ENCODE measurements at places on chromosomes 2 and 18. TPM values are rescaled to one million over a fixed set of nuclear protein-coding genes. Genes with fewer than 3 reads are reported as not detected.

DNA sequence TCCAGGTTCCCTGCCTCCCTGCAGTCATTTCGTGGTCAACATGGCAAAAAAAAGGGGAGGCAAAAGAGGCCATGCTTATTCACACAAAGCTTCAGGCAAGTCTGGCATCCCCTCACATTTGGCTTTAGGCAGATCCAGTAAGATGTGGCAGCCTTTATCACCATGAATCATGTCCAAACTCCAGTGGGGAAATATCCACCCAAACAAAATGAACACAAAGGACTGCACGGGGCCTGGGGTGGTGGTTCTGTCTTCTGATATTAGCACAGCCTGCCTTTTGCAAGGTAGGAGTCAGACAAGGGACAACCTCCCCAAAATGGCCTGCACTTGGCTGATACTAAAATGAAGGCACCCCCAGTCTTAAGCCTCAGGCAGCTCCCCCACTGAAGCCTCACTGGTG is 129.9 kb downstream of the ZBTB7C start:
- no peak for DNase-seq

- no peak for DNase-seq
Measured at GRCh38 chr18:9758624-9759075, 50.5 kb downstream of the RAB31 start.

- no peak for DNase-seq
Measured at GRCh38 chr2:27729198-27729597, 42.3 kb upstream of the MRPL33 start.

- no peak for DNase-seq
Measured at GRCh38 chr2:191539068-191539467, 138.9 kb upstream of the NABP1 start.

- DNase-seq: no peak
Measured at GRCh38 chr2:173104156-173104555, 28.5 kb downstream of the MAP3K20 start.

GRCh38 chr2:205170399-205170798 is 511.9 kb upstream of the NRP2 start:
- no peak for DNase-seq

- no peak for DNase-seq
Measured at GRCh38 chr2:8121826-8122513, 559.9 kb upstream of the ID2 start.

- no peak for DNase-seq
Measured at GRCh38 chr2:154422251-154422650, 276.2 kb upstream of the KCNJ3 start.

GRCh38 chr2:86441392-86441881 is 266 bp downstream of the KDM3A start:
- DNase-seq: no peak

DNA sequence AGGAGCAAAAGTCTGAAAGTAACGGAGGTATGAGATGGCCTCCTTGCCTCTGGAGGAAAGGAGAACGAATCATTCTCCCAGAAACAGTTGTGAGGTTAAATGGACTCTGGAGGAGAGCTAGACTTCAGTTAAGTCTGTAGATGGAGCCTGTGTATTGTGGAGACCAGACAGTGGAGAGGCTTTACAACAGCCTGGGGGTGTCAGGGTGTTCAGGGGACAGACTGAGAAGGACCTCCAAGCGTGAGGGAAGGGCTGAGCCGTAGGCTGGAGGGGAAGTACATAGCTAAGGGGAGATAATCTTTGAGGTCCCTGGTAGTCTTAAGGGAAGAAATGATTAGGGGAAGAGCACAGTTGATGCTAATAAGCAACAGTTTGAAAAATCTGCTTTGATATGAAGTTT is 76.6 kb downstream of the GALNT1 start:
- no peak for DNase-seq

GRCh38 chr2:147600223-147600622 is 244.6 kb upstream of the ACVR2A start:
- no peak for DNase-seq

DNA sequence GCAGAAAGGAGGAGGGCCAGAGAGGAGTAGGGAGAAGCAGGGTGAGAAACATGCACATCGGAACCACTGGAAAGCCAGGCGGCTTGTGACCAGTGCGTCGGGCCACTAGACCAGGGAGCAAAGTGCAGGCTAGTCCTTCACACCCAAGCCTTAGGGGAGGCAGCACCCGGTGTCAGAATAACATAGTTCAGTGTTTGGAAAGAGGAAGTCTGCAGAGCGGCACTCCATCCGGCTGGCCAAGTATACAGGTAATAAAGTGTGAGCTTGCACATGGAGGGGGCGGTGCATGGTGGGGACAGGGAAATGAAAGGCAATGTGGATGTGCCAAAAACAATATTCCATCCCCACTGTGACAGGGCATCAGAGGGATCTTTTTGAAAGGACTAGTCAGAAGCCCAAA is 69.7 kb downstream of the ZNF521 start:
- no peak for DNase-seq

DNA sequence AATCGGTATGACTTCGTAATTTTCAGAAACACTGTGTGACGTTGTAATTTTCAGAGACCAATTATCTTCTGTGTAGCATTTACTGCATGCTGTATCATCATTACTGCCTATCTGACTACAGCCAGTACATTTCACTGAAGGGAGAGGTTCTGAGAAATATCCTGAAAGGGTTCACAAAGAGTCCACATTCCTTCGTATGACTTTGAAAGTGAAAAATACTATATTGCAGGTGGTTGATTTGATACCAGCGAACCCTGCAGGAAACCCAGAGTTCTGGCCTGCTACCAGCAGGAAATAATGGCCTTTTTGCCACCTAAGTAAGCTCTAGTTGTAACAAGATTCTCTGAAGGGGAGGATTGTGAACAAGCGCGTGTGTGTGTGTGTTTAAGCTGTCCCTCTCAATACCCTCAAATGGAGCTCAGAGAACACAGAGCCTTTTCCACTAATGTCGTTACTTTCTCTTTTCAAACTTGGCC is 155.5 kb downstream of the ARHGAP28 start:
- DNase-seq: no peak

- no peak for DNase-seq
Measured at GRCh38 chr2:152620985-152621384, 96.3 kb downstream of the PRPF40A start.

DNA sequence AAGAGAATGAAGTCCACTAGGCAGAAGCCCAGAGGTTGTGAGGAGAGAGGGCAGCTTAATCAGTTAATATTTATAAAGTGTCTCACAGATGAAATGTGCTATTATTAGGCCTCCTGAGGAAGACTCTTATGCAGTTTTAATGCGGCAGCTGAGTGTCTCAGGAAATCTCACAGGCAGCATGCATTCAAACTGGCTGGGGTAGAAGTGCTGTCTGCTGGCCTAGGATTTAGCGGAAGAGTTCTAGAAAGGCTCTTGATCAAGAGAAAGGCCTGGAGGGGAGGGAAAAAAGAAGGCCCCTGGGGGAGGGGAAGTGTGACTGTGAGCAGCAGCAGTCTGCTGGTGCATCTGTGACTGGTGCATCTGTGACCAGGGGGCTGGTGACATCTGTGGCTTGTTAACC is 133.0 kb downstream of the FSHR start:
- no peak for DNase-seq

The MDH1B gene
- 0.42 TPM for total RNA-seq

The RGPD4 gene
- not detected for total RNA-seq

The FAM210A gene
- total RNA-seq: 20.2 TPM

Measured in SJSA1 (cell line).